ENCODE measurements at places on chromosomes 1 and 21. TPM values are rescaled to one million over a fixed set of nuclear protein-coding genes. Genes with fewer than 3 reads are reported as not detected.

The SLC25A34 gene
- 0.62 TPM for total RNA-seq

The MROH7 gene
- 0.11 TPM for total RNA-seq

The HES3 gene
- not detected for total RNA-seq

The CFHR1 gene
- total RNA-seq: 0.25 TPM

The C1orf141 gene
- not detected for total RNA-seq

The FCGR3A gene
- total RNA-seq: not detected

The CELA2A gene
- not detected for total RNA-seq

The SLC5A3 gene
- 62.6 TPM for total RNA-seq

The SPTA1 gene
- not detected for total RNA-seq

The AADACL4 gene
- total RNA-seq: not detected

The UTS2 gene
- not detected for total RNA-seq

The CFHR2 gene
- not detected for total RNA-seq

The C1orf146 gene
- not detected for total RNA-seq

The ADAMTS4 gene
- total RNA-seq: 37.3 TPM

The BTBD19 gene
- 12.0 TPM for total RNA-seq

The NBPF8 gene
- 18.1 TPM for total RNA-seq

The ZP4 gene
- total RNA-seq: not detected

The IGSF3 gene
- total RNA-seq: 0.37 TPM

The PTGFR gene
- 17.7 TPM for total RNA-seq

The C2CD4D gene
- total RNA-seq: not detected

The TSPAN2 gene
- 1.7 TPM for total RNA-seq

The SHISA4 gene
- total RNA-seq: 6.9 TPM

The RNF186 gene
- 0.12 TPM for total RNA-seq

The PGM1 gene
- total RNA-seq: 109 TPM

The NDUFV3 gene
- total RNA-seq: 27.1 TPM

The CRNN gene
- not detected for total RNA-seq

The FCRL5 gene
- total RNA-seq: not detected

The PIK3CD gene
- total RNA-seq: 6.2 TPM

All from uterine smooth muscle cell (primary cell).